ENCODE measurements at places on chromosomes 16 and 17.

GRCh38 chr16:12583237-12583897, 220.3 kb downstream of the CPPED1 start:
- DNase-seq = no peak

GRCh38 chr17:56471696-56472095, 121.8 kb upstream of the NOG start:
- DNase-seq = no peak

DNA sequence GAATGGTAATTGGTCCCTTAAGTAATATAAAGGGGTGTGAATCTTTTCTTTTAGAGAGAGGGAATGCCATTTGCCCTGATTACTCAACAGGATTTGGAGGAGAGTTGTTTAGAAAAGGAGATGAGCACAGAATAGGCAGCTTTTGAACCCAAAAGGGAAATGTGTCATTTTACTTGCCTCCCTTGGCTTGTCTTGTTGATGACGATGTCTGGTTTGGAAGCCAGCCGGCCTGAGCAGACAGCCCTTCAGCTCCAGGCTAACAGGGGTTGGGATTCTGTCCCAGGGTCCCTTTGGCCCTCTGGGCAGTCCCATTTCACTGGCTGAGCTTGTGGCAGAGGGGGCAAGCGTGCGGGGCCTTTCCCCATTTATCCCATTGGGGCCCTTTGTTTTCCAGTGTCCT, 22.3 kb upstream of the PRKAR1A start:
- no peak for DNase-seq

- no peak for DNase-seq
Observed at GRCh38 chr17:12510535-12510934, 155.2 kb upstream of the MYOCD start.

DNA sequence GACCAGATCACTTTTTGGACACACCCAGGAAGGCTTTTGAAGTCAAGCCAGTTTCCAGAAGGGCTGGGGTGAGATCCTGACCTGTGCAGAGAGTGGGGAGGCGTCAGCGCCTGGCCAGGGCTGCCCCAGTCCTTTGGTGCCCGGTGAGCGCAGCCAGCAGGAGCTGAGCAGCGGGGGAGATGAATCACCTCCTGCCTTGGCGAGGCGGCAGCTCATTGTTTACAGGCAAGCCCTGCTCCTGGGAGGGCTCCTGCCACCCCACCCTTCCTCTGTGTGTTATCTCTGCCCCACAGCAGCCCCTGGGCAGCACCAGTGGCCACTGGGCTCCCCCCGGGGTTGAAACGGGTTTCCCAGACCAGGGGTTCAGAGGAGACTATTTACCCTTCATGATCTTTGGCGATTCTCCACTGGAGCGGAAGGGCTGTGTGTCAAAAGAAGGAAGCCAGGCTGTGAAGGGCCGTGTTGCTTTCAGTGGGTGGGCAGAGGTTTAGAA, 14.1 kb upstream of the ITGB4 start:
- DNase-seq = peak; percentile 60

DNA sequence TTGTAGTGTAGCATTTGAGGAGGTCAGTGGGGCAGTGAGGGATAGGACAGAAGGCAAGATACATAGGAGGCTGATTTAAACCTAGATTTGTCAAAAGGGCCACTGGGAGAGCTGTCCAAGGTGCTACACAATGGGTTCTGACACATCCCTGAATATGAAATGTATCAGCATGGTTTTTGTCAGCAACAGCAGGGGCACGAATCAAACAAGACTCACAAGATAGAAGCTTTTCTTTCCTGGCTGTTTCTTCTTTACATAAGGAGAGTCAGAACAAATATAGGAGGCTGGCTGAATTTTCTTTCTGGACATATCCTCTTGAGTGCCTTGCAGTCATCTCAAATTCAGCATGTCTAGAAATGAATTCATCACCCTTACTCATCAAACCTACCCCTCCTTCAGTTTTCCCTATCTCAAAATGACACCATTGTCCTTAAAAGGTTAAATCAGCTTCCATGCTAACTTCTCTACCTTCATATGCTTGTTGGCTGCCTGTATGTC, 130.5 kb downstream of the NPIPB5 start:
- peak; percentile 6 for DNase-seq

- DNase-seq = no peak
Observed at GRCh38 chr17:7612294-7612640, 2.4 kb downstream of the FXR2 start.

DNA sequence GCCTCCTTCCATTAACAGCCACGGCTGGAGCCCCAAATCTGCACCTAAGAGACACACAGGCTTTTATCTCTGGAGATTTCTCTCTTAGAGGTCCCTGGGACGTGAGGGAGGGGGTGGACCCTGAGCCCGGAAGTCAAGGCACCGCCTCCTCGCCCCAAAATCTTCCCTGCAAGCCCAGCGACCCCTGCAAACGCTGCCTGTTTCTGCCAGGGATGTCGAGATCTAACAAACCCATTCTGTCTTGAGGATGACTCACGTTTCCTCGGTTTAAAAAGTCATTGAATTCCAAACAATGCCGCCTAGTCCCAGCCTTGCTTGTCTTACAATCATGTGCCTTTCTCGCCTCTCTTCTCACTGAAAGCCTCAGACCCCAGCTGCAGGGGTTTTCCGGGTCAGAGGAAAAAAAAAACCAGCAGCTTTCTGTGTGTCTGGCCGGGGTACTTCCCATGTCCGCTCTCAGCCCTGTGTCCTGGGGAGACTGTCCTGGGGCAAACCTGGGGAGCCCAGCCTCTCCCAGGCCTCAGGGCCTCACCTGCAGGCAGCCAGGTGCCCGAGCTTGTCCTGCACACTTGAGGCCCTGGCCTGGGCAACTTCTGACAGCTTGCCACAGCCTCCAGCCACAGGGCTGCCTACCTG, 15.4 kb downstream of the ARL2BP start:
- no peak for DNase-seq

DNA sequence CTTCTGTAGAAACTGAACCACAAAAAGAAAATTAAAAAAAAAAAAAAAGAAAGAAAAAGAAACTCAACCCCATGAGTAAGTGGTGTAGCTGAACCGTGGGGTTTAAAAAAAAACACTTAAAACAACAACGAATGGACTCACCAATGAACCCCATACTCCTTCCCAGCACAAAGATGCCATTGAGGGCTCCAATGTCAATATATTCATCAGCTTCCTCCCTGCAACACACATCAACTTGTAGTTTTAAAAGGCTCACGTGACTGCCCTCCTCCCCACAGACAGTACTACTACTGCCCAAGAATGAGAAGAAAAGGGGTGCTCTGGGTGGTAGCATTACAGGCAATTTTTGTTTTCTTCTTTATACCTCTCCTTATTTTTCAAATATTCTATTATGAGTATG, 3.3 kb upstream of the KLHL11 start:
- no peak for DNase-seq

DNA sequence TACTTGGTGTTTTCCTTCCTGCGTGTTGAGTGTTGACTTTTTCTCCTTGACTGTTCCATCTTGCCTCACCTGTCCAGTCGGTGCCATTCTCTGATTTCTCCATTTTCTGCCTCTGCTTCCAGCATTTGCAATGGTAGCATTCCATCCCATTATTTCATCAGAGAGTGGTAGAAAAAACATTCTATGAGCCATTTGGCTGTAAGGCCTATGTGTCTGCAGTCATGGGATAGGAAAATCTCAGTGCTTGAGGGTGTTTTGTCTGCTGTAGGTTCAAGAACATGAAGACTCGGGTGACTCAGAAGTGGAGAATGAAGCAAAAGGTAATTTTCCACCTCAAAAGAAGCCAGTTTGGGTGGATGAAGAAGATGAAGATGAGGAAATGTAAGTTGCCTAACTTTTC, 2.7 kb downstream of the UTP18 start:
- DNase-seq = no peak

- no peak for DNase-seq
Observed at GRCh38 chr17:43003542-43004172, 2.9 kb upstream of the IFI35 start.

DNA sequence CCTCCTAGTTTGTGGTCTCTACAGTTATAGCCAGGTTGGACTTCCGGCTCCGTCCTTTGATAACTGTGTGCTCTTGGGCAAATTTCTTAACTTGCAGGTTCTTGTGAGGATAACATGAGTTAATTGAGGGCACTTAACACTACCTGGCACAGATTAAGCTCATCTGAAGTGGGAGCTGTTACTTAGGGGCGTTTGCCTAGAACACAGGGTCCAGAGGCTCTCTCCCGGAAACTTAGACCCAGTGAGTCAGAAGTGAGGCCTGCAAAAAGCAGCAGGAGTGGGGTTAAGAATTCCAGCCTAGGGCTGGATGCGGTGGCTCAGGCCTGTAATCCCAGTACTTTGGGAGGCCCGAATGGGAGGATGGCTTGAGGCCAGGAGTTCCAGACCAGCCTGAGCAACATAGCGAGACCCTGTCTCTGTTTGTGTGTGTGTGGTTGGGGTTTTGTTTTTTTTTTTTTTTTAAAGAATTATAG, 1.4 kb downstream of the MVP start:
- peak; percentile 38 for DNase-seq

GRCh38 chr16:1865902-1866690, 5.9 kb downstream of the MEIOB start:
- no peak for DNase-seq
